Gastrocnemius medialis (tissue), 4 donors: ENCODE measurements at places on chromosomes 1 and 21. TPM values are rescaled to one million over a fixed set of nuclear protein-coding genes. Genes with fewer than 3 reads are reported as not detected.

DNA sequence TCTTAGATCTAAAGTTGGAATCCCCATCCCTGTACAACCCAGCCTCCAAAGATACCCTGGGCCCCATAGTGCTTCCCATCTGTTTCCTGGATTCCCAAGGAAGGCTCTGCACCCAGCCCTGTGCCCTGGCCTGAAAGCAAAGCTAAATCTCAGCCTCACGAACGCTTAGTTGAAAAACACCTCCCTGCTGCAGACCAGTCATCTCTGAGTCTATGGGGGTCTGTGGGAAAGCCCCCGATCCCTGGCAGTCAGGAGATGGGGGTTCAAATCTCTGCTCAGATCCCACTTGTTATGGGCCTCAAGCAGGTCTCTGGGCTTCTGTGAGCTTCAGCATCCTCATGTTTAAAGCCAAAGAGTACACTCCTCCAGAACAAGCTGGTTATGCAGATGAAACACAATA, 210.5 kb upstream of the GRIK3 start:
- H3K27ac ChIP-seq, result no peak overlapping the region
- H3K27me3 ChIP-seq, result no peaks in the 10 kb centered on the region
- no peak for DNase-seq
- H3K36me3 ChIP-seq, result no peaks in the 10 kb centered on the region

- H3K4me1 ChIP-seq, result peaks cover 49% of the 10 kb centered on the region
- H3K27me3 ChIP-seq, result no peaks in the 10 kb centered on the region
- H3K4me3 ChIP-seq, result peak overlapping the region; percentile 32
- H3K36me3 ChIP-seq, result peaks cover 3% of the 10 kb centered on the region
These were observed 35.8 kb downstream of the CDC42 start for GRCh38 chr1:22088331-22088730.

Gene CFHR2
- not detected for total RNA-seq

GRCh38 chr1:152886085-152886484, 8.0 kb downstream of the SMCP start:
- no peaks in the 10 kb centered on the region for H3K36me3 ChIP-seq
- no peak for DNase-seq
- H3K4me3 ChIP-seq, result no peak overlapping the region
- H3K27me3 ChIP-seq, result no peaks in the 10 kb centered on the region
- H3K4me1 ChIP-seq, result no peaks in the 10 kb centered on the region

GRCh38 chr1:66873111-66873510, 51.5 kb downstream of the DNAI4 start:
- no peaks in the 10 kb centered on the region for H3K4me1 ChIP-seq
- no peaks in the 10 kb centered on the region for H3K36me3 ChIP-seq
- no peak for DNase-seq
- no peaks in the 10 kb centered on the region for H3K27me3 ChIP-seq

GRCh38 chr1:23657659-23658275, 33.8 kb upstream of the RPL11 start:
- no peak for DNase-seq
- no peak overlapping the region for H3K4me3 ChIP-seq
- no peaks in the 10 kb centered on the region for H3K4me1 ChIP-seq
- no peak overlapping the region for H3K27ac ChIP-seq

DNA sequence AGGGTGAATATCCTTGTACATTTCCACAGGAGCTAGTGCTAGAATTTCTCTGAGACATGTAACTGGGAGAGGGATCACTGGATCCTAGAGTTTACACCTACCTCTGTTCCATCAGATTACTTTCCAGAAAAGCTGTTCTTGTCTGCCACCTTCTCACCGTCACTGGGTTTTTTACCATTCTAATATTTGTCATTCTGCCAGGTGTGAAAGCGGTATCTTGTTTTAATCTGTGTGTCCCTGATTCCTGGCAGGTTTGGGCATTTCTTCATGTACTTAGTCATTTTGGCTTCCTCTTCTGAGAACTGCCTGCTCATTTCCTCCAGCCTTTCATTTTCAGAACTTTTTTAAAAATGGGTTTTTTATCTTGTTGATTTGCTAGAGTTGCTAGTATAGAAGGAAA, 5.1 kb downstream of the PMF1 start:
- H3K36me3 ChIP-seq, result no peaks in the 10 kb centered on the region
- H3K27ac ChIP-seq, result peak overlapping the region; percentile 3
- no peak for DNase-seq
- H3K27me3 ChIP-seq, result no peaks in the 10 kb centered on the region
- H3K4me3 ChIP-seq, result no peak overlapping the region

GRCh38 chr1:117580882-117581281, 25.0 kb upstream of the TENT5C start:
- DNase-seq, result no peak
- H3K27ac ChIP-seq, result no peak overlapping the region
- no peaks in the 10 kb centered on the region for H3K27me3 ChIP-seq
- H3K4me1 ChIP-seq, result no peaks in the 10 kb centered on the region
- H3K36me3 ChIP-seq, result no peaks in the 10 kb centered on the region

Gene FAM163A
- total RNA-seq, result not detected

- no peaks in the 10 kb centered on the region for H3K4me1 ChIP-seq
- no peaks in the 10 kb centered on the region for H3K36me3 ChIP-seq
These were observed 56.1 kb downstream of the STYXL2 start for GRCh38 chr1:167149793-167150491.

- H3K36me3 ChIP-seq, result no peaks in the 10 kb centered on the region
- H3K27ac ChIP-seq, result no peak overlapping the region
- DNase-seq, result no peak
- peaks cover 7% of the 10 kb centered on the region for H3K27me3 ChIP-seq
- H3K4me3 ChIP-seq, result peak overlapping the region; percentile 1
- H3K4me1 ChIP-seq, result no peaks in the 10 kb centered on the region
These were observed 65.7 kb downstream of the MAP3K7CL start for GRCh38 chr21:29195981-29196669.

- H3K36me3 ChIP-seq, result no peaks in the 10 kb centered on the region
- no peaks in the 10 kb centered on the region for H3K27me3 ChIP-seq
- H3K27ac ChIP-seq, result peak overlapping the region; percentile 18
- peaks cover 2% of the 10 kb centered on the region for H3K4me1 ChIP-seq
- no peak for DNase-seq
- no peak overlapping the region for H3K4me3 ChIP-seq
These were observed 18.4 kb downstream of the CCT8 start for GRCh38 chr21:29055080-29055479.

Gene TARBP1
- 7.6 TPM for total RNA-seq

- H3K27ac ChIP-seq, result peak overlapping the region; percentile 72
- H3K4me3 ChIP-seq, result peak overlapping the region; percentile 74
- no peaks in the 10 kb centered on the region for H3K4me1 ChIP-seq
These were observed 704 bp upstream of the BTBD8 start for GRCh38 chr1:92079441-92079840.

Gene PODN
- total RNA-seq, result 10.2 TPM

Gene AMY1B
- total RNA-seq, result not detected

Gene OBSCN
- 1,571 TPM for total RNA-seq

Gene KRTAP8-1
- not detected for total RNA-seq

GRCh38 chr1:73673971-73674370, 524.0 kb downstream of the LRRIQ3 start:
- H3K27ac ChIP-seq, result no peak overlapping the region
- H3K4me1 ChIP-seq, result no peaks in the 10 kb centered on the region
- no peak for DNase-seq
- H3K27me3 ChIP-seq, result no peaks in the 10 kb centered on the region
- H3K36me3 ChIP-seq, result no peaks in the 10 kb centered on the region

Gene C1orf94
- total RNA-seq, result not detected

GRCh38 chr1:234942012-234942332, 186.7 kb downstream of the TOMM20 start:
- peaks cover 3% of the 10 kb centered on the region for H3K4me1 ChIP-seq
- no peak overlapping the region for H3K4me3 ChIP-seq
- no peaks in the 10 kb centered on the region for H3K36me3 ChIP-seq
- no peak for DNase-seq

Gene PDZK1IP1
- total RNA-seq, result 10.9 TPM

Gene FCRLB
- not detected for total RNA-seq

DNA sequence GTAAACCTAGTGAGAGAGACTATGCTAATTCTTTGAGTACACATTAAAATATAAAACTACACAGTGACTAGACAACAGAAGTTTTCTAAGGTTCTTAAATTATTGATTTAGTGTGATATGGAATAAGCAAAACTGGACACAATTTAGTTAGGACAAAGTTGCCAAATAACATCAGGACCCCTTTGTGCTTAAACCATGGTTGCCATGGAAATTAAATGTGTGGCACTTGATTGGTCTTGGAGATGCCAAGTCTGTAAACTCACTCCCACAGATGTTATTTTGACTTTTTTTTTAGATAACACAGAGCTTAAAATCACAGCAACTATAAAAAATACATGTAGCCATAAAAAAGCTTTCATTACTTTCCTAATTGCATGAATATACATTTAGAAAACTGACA, 234.6 kb downstream of the BRINP3 start:
- no peak for DNase-seq
- H3K27ac ChIP-seq, result no peak overlapping the region
- H3K27me3 ChIP-seq, result no peaks in the 10 kb centered on the region
- no peak overlapping the region for H3K4me3 ChIP-seq
- H3K36me3 ChIP-seq, result no peaks in the 10 kb centered on the region

GRCh38 chr1:159753386-159753785, 27.4 kb upstream of the DUSP23 start:
- H3K4me3 ChIP-seq, result no peak overlapping the region
- H3K4me1 ChIP-seq, result no peaks in the 10 kb centered on the region
- no peak for DNase-seq
- no peaks in the 10 kb centered on the region for H3K27me3 ChIP-seq
- H3K36me3 ChIP-seq, result no peaks in the 10 kb centered on the region

Gene SLC25A34
- 7.8 TPM for total RNA-seq

GRCh38 chr1:184462155-184462554, 75.3 kb downstream of the C1orf21 start:
- no peak overlapping the region for H3K4me3 ChIP-seq
- peak overlapping the region; percentile 60 for H3K27ac ChIP-seq
- H3K27me3 ChIP-seq, result no peaks in the 10 kb centered on the region
- no peaks in the 10 kb centered on the region for H3K36me3 ChIP-seq
- no peak for DNase-seq
- peaks cover 95% of the 10 kb centered on the region for H3K4me1 ChIP-seq

DNA sequence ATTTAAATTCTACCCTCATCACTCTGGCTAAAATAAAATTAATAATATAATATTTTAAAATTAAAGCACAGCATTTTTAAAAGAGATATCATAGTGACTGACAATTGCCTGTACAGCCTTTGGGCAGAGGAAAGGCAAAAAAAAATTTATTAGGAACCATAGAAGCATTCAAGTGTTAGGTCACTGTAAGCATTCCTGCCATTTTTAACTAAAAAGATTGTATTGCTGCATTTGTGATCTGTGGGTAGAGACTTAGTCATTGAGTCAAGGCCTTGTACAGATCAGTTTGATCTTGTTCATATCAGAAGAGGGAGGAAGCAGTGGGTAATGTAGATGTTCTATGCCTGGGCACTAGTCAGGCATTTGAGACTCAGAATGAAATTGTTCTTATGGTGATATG, 109.9 kb downstream of the LYPLAL1 start:
- H3K27ac ChIP-seq, result no peak overlapping the region
- no peak for DNase-seq
- no peaks in the 10 kb centered on the region for H3K27me3 ChIP-seq
- H3K36me3 ChIP-seq, result no peaks in the 10 kb centered on the region

DNA sequence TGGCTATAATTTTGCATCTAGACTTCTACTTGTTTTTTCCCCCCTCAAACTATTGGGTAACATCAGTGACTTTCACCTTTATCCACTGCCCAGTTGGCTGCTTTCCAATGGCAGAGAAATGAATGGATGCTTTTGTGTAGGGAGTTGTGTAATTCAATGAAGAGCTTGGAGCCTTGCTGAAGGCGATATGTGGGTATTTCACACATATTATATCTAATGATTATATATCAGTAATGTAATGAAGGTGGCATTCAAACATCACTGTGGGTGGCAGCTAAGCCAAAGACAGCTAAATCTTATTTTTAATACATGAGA, 81.2 kb downstream of the TGFB2 start:
- H3K4me1 ChIP-seq, result peaks cover 33% of the 10 kb centered on the region
- H3K27me3 ChIP-seq, result no peaks in the 10 kb centered on the region
- H3K27ac ChIP-seq, result peak overlapping the region; percentile 66

DNA sequence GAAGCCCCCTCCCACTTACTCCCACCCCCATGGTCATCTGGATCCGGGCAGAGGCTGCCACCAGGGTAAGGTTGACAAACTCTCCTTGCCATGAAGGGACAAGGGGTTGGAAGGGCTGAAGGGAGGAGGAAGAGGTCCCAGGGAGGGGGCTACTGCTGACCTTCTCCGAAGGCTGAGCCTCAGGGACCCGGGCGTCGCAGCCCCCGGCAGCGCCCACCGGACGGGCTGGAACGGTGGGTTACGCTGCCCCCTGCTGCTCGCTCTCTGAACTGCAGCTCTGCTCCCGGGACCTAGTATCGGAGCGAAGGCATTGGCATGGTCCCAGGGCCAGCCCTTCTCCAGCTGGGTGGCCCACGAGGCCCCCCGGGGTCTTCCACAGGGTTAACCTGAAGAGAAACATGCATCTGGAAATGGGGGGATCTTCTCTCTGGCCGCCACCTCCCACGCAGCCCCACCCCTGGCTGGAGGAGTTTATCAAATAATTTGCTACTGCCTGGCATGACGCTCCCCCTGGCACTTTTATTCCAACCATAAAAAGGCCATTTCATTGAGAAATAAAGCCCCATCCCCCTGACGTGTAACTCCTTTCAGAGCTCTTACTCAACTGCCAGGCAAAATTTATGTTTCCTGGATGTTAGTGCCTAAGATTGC, 70.4 kb upstream of the TARDBP start:
- H3K27ac ChIP-seq, result no peak overlapping the region
- H3K4me3 ChIP-seq, result no peak overlapping the region
- no peaks in the 10 kb centered on the region for H3K27me3 ChIP-seq

Gene SH2D2A
- 1.1 TPM for total RNA-seq

- no peak overlapping the region for H3K27ac ChIP-seq
- DNase-seq, result no peak
- H3K27me3 ChIP-seq, result no peaks in the 10 kb centered on the region
These were observed 13.2 kb upstream of the CDC7 start for GRCh38 chr1:91487469-91487868.

- H3K4me3 ChIP-seq, result no peak overlapping the region
- H3K27ac ChIP-seq, result no peak overlapping the region
- H3K4me1 ChIP-seq, result peaks cover 28% of the 10 kb centered on the region
- no peak for DNase-seq
These were observed 192.0 kb downstream of the DHRS3 start for GRCh38 chr1:12426030-12426429.
